Stimulated activated CD4-positive, alpha-beta T cell treated with anti-CD3 and anti-CD28 coated beads, Interleukin-1b, Interleukin-23, amount 100 ng/mL, for 24 hours (primary cell): ENCODE measurements at places on chromosomes 12 and 14.
A peak's percentile ranks its signal among the peaks of the same experiment; 100 is the strongest.

DNA sequence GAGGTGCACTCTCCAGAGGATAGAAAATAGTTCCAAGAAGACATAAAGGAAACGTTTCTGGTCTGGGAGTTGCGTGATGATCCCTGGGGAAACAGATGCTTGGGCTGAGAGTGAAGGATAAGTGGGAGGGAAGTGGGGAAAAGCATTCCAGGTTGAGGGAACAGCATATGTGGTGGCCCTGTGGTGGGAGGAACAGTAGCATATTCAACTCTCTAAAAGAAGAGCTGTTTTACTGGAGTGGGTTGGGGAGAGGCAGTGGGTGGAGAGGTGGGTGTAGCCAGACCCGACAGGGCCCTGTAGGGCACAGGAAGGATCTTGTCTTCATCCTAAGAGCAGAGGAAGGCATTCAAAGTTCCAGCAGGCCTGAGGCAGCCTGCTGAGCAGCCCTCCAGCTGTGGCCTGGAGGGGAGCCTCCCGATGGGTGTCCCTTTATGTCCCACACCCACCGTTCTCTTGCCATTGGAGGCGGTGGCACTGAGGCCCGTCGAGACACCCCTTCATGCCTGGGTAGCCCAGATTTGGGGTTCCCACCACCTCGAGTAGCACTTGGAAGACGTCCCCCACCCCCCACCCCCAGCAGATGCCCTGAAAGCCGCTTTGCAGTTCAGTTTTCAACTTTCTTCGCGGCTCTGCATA lies 310.5 kb upstream of the FKBP4 start:
- DNase-seq = no peak

DNA sequence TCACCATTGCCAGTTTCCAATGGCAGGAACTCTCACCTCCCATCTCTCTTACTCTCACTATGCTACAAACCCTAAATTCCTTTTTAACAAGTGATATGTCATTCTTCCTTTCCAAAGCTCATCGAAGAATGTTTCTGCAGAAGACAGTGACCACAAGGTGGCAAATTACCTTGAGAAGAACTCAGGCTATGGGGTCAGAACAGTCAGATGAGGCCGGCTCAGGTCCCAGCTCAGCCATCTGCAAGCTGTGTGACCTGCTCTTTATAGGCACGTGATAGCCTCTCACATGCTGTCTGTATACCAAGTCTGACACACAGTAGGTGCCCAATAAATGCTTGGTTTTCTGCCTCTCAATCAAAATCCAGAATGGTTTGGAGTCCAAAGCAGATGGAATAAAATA lies 80.7 kb downstream of the FOXN3 start:
- no peak for DNase-seq

GRCh38 chr12:28771968-28772367 lies 377.1 kb upstream of the FAR2 start:
- no peak for DNase-seq

- DNase-seq = peak; percentile 18
Measured at GRCh38 chr12:96434107-96434506, 33.9 kb upstream of the CDK17 start.

DNA sequence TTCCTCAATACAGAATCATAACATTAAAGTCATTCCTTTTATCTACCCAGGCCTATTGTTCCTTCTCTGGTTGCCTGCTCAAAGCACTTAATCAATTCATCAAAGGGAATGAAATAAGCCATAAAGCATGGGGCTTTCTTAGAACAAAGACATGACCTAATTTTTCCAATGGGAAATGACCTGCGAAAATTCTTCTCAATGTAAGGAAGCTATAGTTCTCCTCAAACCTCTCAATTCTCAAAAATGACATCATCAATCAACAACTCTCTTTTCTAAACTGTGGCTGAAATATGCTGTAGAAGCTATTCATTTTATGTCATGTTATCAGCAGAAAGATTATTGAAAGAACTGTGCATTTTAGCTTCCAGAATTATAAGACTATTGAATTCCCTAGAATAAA lies 116.0 kb upstream of the PTPRR start:
- no peak for DNase-seq

DNA sequence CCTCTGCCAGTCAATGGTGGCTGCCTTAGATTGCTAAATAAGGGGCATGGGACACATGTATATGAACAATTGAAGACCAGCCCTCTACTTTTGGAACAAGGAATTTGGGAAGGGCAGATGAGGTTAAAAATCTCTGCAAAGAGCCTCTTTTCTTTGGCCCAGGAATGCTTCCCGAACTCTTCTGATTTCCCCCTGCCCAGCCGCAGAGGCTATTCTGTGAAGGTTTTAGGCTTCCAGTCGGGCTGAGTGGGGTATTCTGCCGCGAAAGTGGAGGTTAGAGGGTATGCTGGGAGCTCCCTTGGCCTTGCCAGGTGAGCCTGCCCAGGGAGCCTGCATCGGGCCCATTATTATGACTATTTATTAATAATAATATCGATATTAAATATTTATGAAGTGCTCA lies 1.2 kb downstream of the POU6F1 start:
- no peak for DNase-seq

GRCh38 chr12:94427501-94428381 lies 31.9 kb downstream of the CEP83 start:
- no peak for DNase-seq

DNA sequence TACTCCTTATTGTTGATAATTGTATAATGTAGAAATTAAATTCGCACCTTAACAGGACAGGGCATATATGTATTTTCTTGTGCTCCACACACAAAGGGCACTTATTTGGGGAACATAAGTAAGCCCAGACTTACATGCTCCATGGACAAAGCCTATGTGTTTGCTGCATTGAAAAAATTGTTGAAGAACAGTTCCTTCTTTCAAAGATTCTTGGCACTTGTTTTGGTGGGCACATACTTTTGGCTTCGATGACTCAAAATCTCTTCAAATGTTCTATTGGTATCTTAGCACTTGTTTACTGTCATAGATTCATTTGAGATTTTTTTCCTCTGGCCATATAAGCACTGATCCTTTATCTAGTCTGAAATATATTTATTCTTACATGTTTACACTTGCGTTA lies 1.4 kb upstream of the MAP4K5 start:
- DNase-seq = no peak

DNA sequence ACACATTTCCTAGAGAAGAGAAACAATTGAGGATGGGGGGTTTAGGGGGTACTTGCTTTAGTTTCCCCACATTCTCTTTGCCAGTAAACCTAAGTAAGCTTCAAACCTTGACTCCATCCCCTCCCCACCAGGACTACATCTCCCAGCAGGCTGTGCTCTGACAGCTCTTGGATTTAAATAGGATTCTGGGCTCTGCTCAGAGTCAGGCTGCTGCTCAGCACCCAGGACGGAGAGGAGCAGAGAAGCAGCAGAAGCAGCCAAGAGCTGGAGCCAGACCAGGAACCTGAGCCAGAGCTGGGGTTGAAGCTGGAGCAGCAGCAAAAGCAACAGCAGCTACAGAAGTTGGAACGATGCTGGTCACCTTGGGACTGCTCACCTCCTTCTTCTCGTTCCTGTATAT lies 20.6 kb downstream of the RDH12 start:
- no peak for DNase-seq

GRCh38 chr12:131513606-131514005 lies 197.3 kb upstream of the SFSWAP start:
- DNase-seq = no peak

- DNase-seq = no peak
Measured at GRCh38 chr12:58298803-58299202, 357.4 kb downstream of the ATP23 start.

- DNase-seq = no peak
Measured at GRCh38 chr12:62466018-62466593, 520 bp upstream of the MON2 start.

DNA sequence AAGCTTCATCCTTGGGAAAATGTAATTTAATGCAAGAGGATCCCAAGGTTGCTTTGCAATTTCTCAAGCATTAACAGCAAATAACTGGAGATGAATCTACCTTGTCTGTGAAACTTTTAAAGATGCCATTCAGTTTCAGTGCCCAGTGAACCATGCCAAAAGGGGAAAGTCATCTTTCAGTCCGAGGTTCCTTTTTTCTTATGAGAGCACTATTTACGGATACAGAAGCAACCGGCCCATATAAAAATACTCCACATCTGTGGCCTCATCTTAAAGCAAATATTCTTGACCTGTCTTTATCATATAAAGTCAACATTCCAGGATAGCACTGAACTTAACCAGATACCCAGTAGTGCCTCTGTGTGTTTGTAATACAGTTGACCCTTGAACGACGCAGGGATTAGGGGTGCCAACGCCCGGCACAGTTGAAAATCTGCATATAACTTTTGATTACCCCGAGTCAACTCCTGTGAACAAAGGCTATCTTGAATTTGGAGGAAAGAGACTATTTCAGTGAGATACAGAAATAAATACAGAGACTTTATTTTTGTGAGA lies 209.4 kb downstream of the PCNX1 start:
- no peak for DNase-seq

DNA sequence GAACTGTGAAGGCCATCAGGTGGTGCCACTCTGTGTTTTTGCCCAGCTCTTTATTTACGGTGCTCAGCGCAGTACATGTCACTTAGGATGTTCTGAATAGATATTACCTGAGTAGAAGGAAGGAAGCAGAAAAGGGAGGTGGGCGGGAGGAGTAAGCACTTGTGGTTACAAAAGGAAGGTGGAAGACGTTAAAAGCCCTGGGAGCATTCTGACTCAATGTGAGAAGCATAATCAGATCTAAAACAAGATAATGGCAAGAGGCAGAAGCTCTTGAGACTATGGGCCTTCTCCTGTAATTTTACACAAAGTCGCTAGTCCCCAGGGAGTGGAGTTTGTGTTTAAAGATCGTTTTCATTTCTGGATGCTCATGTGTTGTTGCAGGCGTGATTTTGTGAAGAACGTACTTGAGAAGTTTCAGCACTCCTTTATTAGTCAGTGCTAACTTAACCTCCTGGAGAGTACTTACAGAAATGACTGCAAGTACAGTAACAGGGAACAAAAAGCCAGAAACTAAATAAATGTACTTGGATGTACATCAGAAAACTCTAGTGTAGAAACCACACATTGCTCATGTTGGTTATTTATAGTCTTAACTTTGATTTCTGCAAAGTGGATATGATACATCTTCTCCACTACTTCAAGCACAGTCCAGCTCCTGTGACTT lies 1523.5 kb downstream of the AACS start:
- no peak for DNase-seq

- DNase-seq = no peak
Measured at GRCh38 chr12:8644345-8645248, 18.0 kb downstream of the MFAP5 start.

GRCh38 chr14:105090493-105091053 lies 25.3 kb upstream of the GPR132 start:
- peak; percentile 84 for DNase-seq

- no peak for DNase-seq
Measured at GRCh38 chr14:95502381-95502950, 14.0 kb downstream of the SYNE3 start.

DNA sequence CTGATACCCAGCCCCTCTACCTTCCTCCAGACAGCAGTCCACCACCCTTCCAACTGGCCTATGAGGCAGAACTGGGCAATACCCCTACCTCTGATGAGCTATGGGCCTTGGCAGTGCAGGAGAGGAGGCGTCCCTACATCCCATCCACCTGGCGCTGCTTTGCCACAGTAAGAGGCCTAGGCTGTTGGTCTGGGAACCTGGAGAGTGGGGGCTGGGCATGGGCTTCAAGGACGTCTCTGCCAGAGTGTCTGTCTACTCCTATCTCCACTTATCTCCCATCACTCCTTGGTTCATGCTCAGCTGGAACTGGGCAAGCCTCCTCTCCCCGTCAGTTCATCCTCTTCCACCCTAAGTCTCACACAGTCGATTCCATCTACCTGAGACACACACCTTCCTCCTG lies 6.5 kb downstream of the AMHR2 start:
- DNase-seq = no peak

GRCh38 chr12:26648584-26648983 lies 184.4 kb downstream of the ITPR2 start:
- no peak for DNase-seq

DNA sequence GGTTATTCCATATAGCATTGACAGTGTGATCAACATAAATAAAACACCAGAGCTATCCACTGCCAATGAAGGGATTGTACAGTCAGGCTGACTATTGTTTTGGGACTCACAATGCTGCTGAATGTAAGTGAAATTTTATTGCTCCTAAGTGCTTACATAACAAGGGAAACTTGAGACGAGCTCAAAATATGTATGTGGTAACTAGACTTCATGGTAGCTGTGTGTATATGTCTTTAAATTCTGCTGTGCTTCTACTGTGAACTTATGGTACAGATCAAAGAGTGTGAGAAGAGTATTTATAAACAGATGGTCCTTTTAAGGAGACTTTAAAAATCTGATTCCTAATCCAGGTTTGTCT lies 6.9 kb downstream of the FLRT2 start:
- DNase-seq = no peak

GRCh38 chr12:119998471-119999245 lies 9.6 kb downstream of the BICDL1 start:
- DNase-seq = no peak

GRCh38 chr12:63787306-63787705 lies 7.6 kb downstream of the RXYLT1 start:
- DNase-seq = no peak

DNA sequence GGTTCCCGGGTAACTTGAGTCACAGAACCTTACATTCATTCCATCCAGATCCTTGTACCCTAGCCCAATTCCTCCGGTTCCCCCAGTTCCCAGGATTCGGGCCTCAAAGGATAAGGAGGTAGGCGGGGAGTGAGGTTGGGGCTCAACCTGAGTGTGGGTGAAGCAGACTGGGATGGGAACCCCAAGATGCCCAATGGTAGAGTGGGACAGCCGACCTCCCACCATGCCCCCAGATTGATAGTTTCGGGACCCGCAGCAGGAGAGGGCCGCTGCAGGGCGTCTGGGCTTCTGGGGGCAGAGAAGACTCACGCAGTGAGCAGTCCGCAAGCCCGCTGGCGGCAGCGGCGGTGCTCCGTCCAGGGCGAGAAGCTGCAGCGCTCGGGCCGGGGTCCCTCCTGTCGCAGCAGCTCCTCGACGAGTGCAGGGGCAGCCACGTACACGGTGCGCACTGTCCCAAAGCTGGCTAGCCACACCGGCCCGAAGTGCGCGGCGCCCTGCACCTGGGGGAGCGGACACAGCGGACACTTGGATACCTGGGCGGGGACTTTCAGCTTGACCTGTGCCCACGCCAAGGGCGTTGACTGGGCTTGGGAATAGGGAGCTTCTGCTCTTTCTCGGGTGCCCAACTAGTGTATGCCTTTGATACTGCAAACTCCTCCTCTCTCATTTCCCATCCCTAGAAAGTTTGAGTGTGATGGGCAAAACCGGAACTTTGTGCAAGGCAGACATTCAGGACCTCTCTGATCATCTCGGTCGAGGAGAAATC lies 997 bp downstream of the CYP27B1 start:
- DNase-seq = no peak

DNA sequence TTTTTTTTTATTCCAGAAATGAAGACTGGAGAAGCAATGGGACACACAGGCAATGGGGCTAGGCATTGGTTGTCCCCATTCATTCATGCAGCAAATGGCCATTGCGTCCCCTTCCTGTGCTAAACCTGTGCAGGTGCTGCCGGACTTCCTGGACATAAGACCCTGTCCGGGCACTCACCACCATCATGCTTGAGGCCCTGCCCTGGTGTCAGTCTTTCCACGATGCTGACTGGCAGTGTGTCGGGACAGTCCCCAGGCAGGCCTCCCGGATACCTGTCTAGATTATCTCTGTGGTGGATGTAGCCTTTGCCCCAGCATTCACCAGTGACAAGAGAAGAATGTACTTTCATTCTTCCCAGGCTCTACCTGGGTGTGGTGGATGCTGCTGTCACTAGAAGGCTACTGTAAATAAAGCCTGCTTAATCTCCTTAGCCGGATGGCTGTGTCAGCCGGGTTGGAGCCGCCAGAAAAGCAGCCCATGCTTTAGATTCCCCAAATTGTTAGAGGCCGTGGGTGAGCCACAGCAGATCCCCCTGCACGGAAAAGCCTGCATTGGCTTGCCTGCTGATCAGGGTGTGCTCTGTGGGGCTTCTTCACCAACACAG lies 94.5 kb upstream of the PARP11 start:
- DNase-seq = no peak
